CD4-positive, alpha-beta T cell treated with Interferon gamma for 1 hour (primary cell): ENCODE measurements at places on chromosomes 3 and 15.

- no peak for DNase-seq
These were observed 61.1 kb upstream of the GCNT3 start for GRCh38 chr15:59550530-59550929.

DNA sequence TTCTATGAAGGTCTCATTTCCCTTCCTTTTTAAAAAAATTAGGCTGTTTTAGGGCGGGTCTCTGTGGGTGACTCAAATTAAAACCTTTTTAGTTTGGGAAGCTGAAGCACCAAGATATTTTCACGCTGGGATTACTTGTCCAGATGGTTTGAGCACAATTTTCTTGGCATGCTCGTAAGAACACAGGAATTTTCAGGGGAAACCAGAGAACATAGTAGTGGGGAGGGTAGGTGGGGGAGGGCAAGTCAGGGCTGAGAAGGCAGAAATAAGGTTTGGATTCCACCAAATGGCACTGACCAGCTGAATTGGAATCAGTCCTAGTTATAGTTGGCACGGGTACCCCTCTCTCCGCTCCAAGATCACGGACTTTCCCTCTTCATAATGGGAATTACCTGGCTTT lies 97.3 kb upstream of the LRIG1 start:
- no peak for DNase-seq

GRCh38 chr15:49902685-49903501 lies 216.1 kb downstream of the ATP8B4 start:
- DNase-seq, result no peak

GRCh38 chr15:87757084-87757483 lies 499.5 kb downstream of the NTRK3 start:
- no peak for DNase-seq

GRCh38 chr3:50357481-50357880 lies 1.8 kb downstream of the TMEM115 start:
- DNase-seq, result no peak

GRCh38 chr15:70772402-70772801 lies 9.0 kb upstream of the UACA start:
- no peak for DNase-seq

- DNase-seq, result no peak
These were observed 76.6 kb upstream of the SNRPN start for GRCh38 chr15:24878153-24878552.

DNA sequence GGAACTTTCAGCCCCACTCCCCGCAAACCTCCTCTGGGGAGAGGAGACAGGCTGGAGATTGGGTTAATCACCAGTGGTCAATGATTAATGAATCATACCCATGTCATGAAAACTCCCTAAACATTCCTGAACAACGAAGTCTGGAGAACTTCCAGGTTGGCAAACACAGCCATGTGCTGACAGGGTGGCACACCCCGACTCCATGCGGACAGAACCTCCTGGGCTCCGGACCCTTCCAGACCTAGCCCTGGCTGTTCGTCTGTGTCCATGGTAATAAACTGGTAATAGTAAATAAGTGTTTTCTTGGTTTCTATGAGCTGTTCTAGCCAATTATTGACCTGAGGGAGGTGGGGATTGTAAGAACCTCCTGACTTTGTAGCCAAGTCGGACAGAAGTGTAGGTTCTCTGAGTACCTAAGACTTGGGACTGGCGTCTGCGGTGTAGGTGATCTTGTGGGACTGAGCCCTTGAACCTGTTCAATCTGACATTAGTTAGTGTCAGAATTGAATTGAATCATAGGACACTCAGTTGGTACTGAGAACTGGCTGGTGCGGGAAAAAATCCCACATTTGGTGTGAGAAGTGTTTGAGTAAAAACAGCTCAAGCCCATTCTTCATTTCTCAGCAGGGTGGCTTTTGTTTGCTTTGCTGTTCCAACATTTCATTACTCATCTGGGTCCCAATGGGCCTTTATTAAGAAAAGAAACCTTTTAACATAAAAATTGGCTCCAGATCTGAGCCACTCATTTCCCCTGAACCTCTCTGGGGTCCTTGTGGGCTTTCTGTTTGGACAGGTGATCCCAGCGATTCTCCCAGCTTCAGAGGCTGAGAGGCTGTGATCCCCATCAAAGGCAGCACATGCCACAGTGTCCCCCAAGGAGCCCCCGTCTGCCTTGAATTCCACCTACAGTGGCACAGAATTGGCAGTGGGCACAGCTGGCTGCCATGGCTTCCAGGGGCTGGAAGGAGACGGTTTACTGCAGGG lies 151.0 kb downstream of the TJP1 start:
- DNase-seq, result no peak

DNA sequence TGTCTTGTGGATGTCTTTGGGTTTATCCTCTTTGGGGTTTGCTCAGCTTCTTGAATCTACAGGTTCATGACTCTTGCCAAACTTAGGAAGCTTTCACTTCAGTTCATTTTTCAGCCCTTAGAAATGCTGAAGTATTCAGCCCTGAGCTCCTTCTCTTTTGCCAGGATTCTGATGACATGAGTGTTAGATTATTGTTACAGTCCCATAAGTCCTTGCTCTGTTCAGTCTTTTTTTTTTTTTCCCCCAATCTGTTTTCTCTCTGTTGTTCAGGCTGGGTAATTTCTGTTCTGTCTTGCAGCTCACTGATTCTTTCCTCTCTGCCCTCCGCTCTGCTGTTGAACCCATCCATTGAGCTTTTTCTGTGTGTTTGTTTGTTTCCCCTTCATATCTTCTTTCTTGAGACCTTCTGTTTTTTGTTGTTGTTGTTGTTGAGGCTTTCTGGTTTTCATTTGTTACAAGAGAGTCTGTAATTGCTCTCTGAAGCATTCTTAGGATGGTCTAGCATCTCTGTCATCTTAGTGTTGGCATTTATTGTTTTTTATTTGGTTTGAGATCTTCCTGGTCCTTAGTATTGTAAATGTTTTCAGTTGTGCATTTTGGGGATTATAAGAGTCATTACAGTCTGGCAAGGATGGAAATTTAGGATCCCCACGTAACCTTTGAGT lies 18.4 kb downstream of the LRCH3 start:
- DNase-seq, result no peak

GRCh38 chr3:81936817-81937216 lies 175.4 kb upstream of the GBE1 start:
- DNase-seq, result no peak

DNA sequence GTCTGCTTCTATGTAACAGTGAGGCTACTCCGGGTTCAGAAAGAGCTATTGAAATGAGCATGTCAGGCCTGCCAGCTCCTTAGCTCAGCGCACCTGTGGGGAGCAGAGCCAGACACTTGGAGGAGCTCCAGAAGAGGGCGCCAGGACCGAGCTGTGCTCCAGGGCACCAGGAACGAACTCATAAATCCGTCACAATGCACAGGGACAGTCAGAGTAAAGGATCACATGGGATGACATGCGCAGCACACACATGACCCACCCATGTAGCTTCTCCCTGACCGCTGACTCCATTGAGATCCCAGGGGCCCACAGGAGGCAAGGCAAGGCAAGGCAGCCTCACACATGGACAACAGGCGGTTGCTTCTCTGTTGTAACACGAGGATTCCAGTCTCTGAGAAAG lies 26.0 kb upstream of the GNB5 start:
- peak; percentile 14 for DNase-seq

DNA sequence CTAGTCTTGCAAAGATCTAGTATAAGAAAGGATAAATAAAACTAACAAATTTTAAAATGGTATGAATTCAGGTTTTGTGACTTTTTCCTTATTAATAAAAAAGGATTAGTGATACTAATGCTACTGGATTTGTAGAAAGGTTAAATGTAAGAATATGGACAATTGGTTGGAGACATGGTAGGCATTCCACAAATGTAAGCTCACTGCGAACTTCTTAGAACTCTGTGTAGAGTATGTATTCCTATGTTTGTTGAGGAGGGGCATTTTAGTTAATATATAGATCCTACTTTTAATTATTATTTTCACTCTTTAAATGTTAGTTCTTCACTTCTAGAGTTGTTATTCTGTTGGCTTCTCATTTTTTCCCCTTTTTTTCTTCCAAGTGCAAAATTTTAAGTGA lies 414.3 kb downstream of the RBMS3 start:
- no peak for DNase-seq

GRCh38 chr3:150251187-150252062 lies 156.7 kb upstream of the TSC22D2 start:
- no peak for DNase-seq

DNA sequence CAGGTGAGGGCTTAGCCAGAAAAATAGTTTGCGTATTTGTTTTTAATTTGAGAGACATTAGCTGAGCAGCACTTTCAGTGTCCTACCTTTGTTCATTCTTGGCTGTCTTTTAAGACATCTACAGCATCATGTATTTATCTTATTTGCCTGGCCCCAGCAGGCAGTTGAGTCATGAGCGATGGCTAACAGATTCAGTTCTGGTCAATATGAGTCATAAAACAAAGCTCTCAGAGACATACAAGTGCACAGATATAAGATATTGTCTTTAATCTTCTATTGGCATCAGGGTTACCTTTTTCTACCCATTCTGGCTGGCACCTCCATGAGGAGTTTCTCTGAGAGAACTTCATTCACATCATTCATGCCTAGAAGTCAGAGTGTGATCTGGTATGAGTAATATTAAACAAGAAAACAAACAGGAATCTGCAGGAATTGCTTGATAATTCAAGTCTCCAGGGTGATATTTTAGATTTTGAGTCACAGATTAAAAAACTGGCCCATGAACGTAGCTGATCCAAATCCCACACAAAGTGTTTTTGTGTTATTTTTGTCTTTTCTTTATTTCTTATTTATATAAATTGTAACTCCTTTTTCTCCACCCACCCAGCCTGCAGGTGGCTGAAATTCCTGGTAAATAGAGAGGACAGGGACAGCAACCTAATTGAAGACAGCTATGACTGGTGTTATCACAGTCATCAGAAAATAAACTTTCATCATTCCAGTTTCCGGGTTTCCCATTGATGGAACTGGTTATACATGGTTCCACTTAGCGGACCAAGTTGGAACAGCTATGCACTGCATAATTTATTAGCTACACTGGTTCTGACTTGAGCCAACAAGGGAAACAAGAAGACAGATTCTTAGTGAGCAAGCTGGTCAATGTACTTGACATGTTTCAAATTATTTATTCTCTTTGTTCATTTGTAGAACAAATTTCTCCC lies 47.3 kb downstream of the PLSCR2 start:
- no peak for DNase-seq

DNA sequence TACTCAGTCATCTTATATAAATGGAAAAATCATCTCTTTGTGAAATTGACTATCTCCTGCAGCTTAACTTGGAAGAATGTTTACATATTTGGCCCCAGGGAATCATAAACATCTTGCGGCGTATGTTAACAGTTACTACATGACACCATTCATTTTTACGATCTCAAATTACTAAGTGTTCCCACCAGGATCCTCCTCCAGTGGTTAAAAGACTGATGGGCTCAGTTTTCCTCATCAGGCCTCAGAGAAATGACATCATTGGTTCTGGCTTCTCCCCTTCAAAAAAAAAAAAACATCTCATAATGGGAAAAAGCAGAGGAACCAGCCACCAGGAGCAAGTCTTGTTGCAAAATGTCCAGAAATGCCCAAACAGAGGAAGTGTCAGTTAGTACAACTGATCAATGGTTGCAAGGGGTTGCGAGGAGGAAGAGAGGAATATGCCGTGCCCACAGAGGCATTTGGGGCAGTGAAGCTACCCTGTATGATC lies 70.5 kb upstream of the LIPC start:
- no peak for DNase-seq

DNA sequence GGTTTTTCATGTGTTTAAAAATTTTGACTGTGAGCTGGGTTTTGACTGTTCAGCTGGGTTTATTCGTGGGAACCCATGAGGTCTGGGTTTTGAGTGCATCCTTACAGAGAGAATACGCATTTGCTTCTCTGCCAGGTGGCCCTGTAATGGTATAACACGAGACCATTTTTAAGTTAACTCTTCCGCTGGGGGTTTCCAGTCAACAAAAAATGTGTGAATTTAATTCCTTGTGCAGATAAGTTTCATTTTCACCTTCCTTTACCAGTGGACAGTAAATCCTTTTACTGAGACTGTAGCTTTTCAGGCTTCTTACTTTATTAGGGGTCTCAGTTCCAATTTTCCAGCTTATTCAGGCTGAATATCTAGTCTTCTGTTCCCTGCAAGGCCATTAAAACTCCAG lies 149.6 kb downstream of the OPA1 start:
- no peak for DNase-seq

GRCh38 chr15:41930221-41930866 lies 36.5 kb upstream of the SPTBN5 start:
- DNase-seq, result peak; percentile 64

- DNase-seq, result no peak
These were observed 154.2 kb downstream of the TIGIT start for GRCh38 chr3:114447950-114448479.

DNA sequence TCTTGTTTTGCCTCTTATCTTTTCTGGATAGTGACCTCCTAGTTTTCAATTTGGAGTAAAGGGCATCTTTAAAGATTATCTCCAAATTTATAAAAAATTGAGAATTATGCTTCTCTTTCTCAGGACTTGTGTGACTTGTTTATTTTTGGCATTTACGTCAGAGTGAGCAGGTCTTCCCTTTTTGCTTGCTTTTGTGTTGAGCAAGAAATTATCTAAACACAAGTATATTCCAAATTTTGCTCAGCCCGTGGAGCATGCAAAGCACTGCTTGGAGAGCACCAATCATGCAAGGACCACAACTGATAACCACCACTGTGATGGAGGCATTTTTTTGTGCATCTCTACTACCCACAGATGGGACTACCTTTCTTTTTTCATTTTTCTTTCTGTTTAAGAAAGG lies 7.1 kb downstream of the SLC25A26 start:
- DNase-seq, result no peak
